ENCODE measurements at places on chromosomes 7 and 10.

DNA sequence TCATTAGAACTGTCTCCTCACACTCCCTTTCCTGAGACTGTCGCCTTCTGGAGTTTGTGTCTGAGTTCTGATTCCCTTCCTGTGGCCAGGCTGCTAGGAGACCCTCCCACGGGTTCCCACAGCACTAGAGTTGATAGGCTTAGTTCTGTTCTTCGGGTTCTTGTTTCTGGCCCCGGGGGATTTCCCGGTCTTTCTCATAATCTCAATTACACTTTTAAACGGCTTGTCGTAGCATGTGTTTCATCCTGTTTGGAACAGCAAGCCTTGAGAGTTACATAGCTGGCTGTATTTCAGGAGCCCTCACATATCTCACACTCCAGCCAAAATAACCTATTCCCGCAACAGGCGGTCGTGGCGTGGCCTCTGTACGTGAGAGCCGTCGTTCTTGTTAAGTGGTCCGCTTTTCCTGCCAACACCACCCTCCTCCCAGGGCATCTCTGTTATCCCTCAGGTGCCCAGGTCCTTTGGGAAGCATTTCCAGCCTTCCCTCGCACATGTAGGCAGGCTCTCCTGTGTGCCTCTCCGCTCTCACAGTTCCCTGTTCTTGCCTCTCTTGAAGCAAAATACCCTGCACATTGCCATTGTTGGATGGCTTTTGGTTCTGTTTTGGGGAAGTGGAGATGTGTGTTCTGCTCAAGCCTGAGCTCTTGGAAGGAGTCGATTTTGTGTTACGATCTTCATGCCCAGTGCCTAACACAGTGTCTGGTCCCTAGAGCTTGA lies 46.0 kb downstream of the CDC123 start:
- DNase-seq, result no peak

GRCh38 chr10:77020426-77021040 lies 617.1 kb downstream of the KCNMA1 start:
- no peak for DNase-seq

DNA sequence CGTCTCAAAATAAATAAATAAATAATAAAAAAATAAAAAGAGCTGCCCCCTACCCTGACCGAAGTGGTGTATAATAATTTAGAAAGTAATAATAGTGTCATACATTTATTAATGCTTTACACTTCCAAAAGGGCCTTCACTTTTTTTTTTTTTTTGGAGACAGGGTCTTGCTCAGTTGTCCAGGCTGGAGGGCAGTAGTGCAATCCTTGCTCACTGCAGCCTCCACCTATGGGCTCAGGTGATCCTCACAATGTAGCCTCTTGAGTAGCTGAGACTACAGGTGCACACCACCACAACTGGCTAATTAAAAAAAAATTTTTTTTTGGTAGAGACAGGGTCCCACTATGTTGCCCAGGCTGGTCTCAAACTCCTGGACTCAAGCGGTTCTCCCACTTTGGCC lies 1.4 kb downstream of the FAM149B1 start:
- no peak for DNase-seq

- peak; percentile 97 for DNase-seq
Observed at GRCh38 chr7:131235489-131236317, 92.0 kb upstream of the MKLN1 start.

- DNase-seq, result no peak
Observed at GRCh38 chr10:117597216-117597615, 54.7 kb downstream of the EMX2 start.

Measured in fibroblast of skin of back (primary cell).